Muscle of back (tissue), 13 donors: ENCODE measurements at places on chromosomes 2 and 18. TPM values are rescaled to one million over a fixed set of nuclear protein-coding genes. Genes with fewer than 3 reads are reported as not detected.

FLACC1 gene
- 1.2 TPM for polyA plus RNA-seq

TFCP2L1 gene
- polyA plus RNA-seq, result 0.15 TPM

ANKRD23 gene
- polyA plus RNA-seq, result 18.0 TPM

ITGA4 gene
- 25.8 TPM for polyA plus RNA-seq

MYCN gene
- 10.1 TPM for polyA plus RNA-seq

RPRD1A gene
- 40.9 TPM for polyA plus RNA-seq

TUBA3E gene
- not detected for polyA plus RNA-seq

SERPINB2 gene
- 0.23 TPM for polyA plus RNA-seq

AP1S3 gene
- 0.98 TPM for polyA plus RNA-seq

TRIM54 gene
- polyA plus RNA-seq, result 106 TPM

WDR43 gene
- polyA plus RNA-seq, result 28.9 TPM

CRACDL gene
- polyA plus RNA-seq, result 1.2 TPM

HOXD4 gene
- 3.8 TPM for polyA plus RNA-seq

- DNase-seq, result peak; percentile 95
Measured at GRCh38 chr18:3451183-3451988, 1.4 kb downstream of the TGIF1 start.

GRCh38 chr2:238101891-238102841 is 2.0 kb downstream of the ESPNL start:
- no peak for DNase-seq

- no peak for DNase-seq
Measured at GRCh38 chr2:67158718-67159117, 238.4 kb upstream of the ETAA1 start.

GRCh38 chr2:178824181-178824580 is 17.0 kb upstream of the TTN start:
- DNase-seq, result no peak

DNA sequence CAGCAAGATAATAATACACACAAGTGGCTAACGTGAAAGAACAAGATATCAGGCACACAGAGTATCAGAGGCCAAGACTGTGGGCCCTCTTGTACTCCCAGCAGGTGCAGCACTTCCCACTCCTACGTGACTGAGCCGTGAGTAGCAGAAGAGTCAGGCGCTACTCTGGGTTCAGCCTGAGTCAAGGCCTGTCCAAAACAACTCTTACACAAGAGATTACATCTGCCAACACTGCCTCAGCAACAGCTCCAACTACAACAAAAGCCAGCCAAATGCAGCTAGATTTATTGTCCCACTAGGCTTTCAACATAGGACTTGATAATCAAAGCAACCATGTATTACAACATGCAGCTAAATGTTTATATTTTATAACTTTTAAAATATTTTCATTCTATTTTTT is 56.2 kb downstream of the ITSN2 start:
- DNase-seq, result peak; percentile 74

- DNase-seq, result no peak
Measured at GRCh38 chr2:23366720-23367119, 18.3 kb upstream of the KLHL29 start.

- DNase-seq, result no peak
Measured at GRCh38 chr2:212156088-212156487, 382.5 kb downstream of the ERBB4 start.

DNA sequence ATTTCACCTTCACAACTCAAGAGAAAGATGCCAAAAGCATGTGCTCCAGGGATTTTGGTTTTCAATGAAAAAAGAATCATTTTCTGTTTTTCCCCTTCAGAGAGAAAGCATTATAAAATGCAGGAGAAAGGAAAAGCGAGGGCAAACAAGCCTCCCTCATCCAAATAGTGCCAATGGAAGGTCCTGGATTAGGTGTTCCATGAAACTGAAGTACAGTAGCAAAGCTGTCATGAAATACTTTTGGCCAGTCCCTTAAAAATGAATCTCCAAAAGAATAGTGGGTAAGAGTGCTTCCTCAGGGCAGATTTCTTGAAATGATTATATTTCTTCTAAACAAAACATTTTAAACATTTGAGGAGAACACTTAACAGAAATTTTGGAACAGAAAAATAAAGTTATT is 182.1 kb upstream of the FOSL2 start:
- no peak for DNase-seq

DNA sequence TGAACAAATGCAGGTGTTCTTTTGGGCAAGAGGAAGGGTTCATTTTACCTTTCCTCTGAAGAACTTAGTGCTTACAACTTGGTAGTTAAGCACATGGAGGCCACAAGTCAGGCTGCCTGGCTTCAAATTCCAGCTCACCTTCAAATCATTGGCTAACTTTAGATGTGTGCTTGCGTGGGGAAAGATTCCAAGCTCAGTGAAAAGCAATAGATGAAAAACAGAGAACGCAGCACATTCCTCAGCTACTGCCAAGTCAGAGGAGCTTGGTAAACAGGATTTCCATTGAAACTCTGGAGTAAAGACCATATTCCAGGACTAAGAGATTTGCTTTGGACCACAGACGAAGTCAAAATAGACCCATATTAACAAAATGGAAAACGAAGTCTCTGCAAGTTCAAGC is 96.3 kb upstream of the ASB18 start:
- no peak for DNase-seq
